ENCODE measurements at places on chromosomes 2 and 18.

GRCh38 chr2:97844311-97844859 is 131.0 kb downstream of the ZAP70 start:
- DNase-seq, result no peak

- DNase-seq, result no peak
These were observed 167.4 kb upstream of the MAP3K20 start for GRCh38 chr2:172908275-172908674.

- peak; percentile 23 for DNase-seq
These were observed 43.0 kb upstream of the CHMP1B start for GRCh38 chr18:11808001-11808855.

- DNase-seq, result no peak
These were observed 78.2 kb downstream of the DYSF start for GRCh38 chr2:71531522-71532047.

- DNase-seq, result no peak
These were observed 34.9 kb downstream of the FAM110C start for GRCh38 chr2:11248-11941.

GRCh38 chr2:176187899-176188773 is at the start of gene HOXD1:
HOXD1 (plus strand) TSS chr2:176188668; CDS start chr2:176188802, 134 bp downstream.
- peak; percentile 83 for DNase-seq

- peak; percentile 46 for DNase-seq
These were observed 41.9 kb downstream of the TACR1 start for GRCh38 chr2:75157435-75157834.

DNA sequence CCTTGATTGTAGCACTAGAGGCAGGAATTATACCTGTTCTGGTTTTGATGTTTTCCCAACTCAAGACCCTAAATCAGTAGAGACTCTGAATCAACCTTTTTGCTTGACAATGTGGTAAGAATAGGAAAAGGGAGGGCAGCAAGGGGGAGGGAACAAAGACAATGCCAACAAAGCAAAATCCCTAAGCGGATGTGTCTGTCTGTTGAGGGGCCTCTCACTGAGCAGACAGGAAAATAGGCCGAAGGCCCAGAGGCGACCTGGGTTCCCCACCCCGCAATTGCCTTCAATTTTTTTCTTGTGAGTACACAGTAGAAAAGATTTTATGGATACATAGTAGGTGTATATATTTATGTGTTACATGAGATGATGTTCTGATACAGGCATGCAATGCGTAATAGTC is 75.6 kb downstream of the MAP4K4 start:
- no peak for DNase-seq

DNA sequence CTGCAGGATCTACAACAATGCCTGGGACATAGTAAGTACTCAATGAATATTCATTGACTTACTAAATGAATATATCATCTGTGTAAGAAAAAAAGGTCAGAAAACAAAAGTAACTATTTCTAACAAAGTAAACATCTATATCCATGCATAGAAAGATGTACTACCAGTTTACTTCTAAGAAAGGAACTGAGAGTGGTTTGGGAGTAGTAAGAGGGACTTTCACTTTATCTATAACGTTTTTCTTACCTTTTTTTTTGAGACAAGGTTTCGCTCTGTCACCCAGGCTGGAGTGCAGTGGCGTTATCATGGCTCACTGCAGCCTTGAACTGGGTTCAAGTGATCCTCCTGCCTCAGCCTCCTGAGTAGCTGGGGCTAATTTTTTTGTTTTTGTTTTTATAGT is 25.7 kb downstream of the DHX57 start:
- DNase-seq, result no peak

DNA sequence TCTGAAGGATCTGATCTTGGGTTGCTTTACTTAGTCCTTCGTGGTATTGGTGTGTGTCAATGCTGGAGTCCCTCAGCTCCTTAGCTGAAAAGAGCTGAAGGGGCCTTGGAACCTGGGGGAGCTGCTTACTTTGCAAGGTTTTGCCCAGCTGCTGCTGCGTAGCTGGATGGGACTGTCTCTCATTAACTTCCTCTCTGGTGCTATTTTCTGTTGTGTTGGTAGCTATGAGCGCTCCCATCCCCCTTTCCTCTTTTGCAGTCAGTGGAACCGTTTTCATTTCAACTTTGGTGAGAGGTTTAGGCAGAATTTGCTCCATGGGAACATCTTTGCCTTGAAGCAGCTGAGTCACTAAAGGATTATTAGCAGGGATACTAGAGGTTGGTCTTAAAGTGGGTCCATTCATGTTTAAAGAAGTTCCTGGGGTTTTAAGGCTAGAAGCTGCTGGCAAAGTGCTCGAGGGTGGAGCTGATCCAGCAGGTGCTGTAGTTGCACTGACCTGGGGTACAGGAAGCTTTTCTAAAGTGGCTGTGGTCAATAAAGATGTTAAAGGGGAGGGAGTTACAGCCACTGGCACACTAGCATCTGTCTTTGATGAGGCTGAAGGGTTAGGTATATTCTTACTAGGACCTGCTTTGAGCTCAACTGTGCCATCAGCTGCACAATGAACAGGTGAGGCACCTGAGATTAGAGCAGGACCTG is 69.9 kb upstream of the DTNB start:
- no peak for DNase-seq

DNA sequence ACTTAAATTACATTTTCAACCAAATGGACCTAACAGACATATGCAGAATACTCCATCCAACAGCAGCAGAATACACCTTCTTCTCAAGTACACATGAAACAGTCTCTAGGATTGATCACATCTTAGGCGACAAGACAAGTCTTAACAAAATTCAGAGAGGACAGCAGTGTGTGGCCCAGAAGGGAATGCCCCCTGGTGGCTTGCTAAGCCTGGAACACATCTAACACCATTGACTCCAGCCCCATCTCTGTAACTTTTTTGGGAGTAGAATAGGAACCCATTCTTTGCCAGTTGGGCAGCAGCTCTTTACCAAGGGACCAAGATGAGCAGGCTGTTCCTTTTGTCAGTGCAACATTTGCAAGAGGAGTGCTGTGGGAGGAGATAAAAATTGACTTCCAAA is 249.9 kb downstream of the PLCL1 start:
- DNase-seq, result peak; percentile 55

- DNase-seq, result no peak
These were observed 170.4 kb downstream of the C1D start for GRCh38 chr2:67892339-67892846.

GRCh38 chr2:156306821-156307220 is 25.7 kb downstream of the NR4A2 start:
- DNase-seq, result no peak

DNA sequence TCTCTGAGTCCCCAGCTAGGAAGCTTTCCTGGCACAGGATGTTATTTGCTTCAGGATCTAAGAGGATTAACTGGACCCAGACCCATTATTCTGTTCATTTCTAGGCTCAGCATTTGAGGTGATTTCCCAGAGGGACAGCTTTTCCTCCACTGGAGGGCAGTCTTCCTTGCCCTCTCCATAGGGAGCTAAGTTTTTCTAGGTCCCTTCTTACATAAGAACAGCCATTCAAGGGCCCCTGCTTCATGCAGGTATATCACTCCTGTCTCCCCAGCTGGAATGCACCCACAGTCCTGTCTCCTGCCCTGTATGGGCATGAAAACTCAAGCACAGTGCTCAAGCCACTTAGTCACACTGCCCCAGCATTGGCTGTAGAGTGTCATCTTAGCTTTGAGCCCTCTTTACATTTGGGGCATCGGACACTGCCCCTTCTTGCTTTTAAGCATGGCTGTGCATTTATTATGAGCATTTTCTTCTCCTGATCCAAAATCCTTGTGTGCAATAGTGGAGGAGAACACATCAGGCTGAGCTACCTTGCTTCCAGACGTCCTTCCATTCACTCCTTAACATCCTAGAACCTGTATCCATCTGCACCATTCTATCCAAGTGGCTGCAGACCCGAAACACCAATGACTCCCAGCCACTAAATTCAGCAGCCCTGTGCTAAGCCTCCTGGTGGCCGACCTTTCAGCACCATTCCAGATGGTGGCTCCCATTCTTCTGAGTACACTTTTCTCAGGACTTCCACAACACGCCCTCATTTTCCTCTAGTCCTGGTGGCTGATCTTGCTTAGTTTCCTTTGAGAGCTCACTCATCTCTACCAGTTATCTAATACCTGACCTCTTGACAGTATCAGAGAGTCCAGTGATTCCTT is 80.0 kb downstream of the COPS8 start:
- no peak for DNase-seq

DNA sequence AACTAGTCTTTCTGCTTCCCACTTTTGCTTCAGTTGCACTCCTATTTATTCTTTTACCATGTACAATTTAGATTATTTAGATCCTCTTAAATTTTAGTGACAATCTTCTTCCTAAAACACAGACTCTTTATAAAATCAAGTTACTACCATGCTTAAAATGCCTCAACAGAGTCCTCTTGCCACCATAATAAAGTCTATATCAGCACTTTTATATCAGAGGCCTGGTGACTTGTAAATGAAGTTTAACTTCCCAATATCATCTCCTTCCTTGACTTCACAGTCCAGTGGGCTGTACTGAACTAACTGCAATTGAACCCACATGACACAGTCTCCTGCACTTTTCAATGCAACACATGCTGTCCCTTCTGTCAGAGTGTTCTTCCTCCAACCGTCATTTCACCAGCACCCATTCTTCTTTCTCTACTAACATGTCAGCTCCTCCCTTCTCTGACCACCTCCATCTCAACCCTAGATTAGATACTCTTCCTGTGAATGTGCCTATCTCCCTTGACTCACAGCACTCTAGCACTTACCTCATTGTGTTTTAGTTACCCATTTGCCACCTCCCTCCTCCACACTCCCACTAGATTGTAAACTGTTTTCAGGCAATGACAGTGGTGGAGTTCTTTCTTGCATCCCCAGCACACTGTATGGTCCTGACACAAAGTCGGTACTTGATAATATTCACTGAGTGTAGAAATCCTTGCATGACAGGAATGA is 414.9 kb downstream of the SATB2 start:
- DNase-seq, result no peak

DNA sequence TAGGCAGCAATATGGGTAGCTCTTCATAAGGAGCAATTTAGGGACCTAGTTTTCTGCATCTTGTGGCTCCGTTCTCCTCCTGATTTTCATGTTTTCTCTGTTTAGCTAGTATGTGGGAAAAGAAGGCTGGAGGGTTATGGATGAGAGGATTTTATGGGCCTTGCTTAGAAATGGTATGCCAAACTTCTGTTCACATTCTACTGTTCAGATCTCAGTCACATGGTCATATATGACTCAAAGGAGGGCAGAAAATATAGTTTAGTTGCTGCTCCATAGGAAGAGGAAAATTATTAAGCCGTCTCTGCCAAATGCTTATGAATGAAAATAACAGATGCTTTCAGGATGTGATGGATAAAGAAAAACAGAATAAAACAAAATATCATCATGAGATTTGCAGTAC is 361.8 kb upstream of the CWC22 start:
- no peak for DNase-seq

- no peak for DNase-seq
These were observed 107.6 kb upstream of the FZD7 start for GRCh38 chr2:201926067-201926466.

DNA sequence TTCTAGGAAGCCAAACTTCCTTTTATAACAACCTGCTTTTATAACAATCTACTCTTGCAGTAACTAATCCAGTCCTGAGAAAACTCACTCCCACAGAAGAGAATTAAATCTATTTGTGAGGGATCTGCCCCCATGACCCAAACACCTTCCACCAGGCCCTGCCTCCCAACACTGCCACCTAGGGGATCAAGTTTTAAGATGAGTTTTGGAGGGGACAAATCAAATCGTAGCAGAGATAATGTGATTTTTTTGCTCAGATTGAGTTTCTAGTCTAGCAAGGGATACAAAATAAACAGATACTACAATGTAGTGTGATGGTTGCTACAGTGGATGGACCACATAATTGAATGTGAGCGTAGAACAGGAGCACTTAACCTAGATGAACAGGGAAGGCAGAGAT is 52.2 kb downstream of the NCOA1 start:
- DNase-seq, result no peak

- peak; percentile 57 for DNase-seq
These were observed 195.5 kb downstream of the L3MBTL4 start for GRCh38 chr18:6219116-6219717.

DNA sequence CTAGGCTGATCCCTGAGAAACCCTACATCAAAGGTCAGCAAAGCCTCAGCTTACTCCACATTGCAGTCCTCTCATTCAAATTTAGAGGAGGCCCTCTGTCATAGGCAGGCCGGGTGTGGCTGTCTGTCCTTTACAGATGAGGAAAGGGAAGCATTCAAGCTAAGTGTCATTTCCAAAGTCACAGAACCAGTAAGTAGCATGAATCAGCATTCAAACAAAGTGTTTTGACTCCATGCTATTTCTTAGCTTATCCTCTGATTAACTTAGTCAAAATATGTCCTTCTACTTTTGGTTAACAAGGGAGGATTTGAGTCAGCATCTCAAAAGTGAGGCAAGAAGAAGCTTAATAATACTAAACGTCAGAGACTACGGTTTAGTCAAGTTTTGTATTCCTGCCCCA is 409.0 kb upstream of the POU3F3 start:
- no peak for DNase-seq

- DNase-seq, result no peak
These were observed 111.6 kb upstream of the ODC1 start for GRCh38 chr2:10559634-10560224.

- DNase-seq, result no peak
These were observed 5.1 kb downstream of the SLC35F6 start for GRCh38 chr2:26769089-26769761.

GRCh38 chr2:78202366-78202765 is 680.2 kb upstream of the LRRTM4 start:
- no peak for DNase-seq

DNA sequence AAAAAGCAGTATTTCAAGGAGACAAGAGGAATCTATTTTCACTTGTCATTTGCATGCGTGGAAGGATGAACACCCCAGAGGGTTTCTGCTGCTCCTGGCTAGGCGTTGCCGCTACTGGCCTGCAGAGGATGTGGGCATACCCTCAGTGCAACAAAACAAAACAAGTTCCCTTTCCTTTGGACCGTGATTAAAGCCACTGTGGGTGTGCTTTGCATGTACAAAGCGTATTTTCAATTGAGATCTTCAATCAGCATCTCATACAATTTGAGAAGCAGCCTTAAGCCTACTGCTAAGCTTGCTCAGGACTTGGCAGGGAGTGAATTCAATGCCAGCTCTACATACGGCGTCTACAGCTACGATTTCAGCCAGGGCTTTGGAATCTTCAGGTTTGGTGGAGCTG is 298.4 kb downstream of the LPIN1 start:
- no peak for DNase-seq

GRCh38 chr2:45736757-45737704 is 85.6 kb downstream of the PRKCE start:
- DNase-seq, result no peak

- DNase-seq, result no peak
These were observed 32.0 kb downstream of the IMPA2 start for GRCh38 chr18:12013186-12013916.

GRCh38 chr2:75055820-75056675 is 97.6 kb downstream of the POLE4 start:
- DNase-seq, result peak; percentile 63

Measured in AG08395 (cell line).